ENCODE measurements at places on chromosomes 2 and 18. TPM values are rescaled to one million over a fixed set of nuclear protein-coding genes. Genes with fewer than 3 reads are reported as not detected.
A peak's percentile ranks its signal among the peaks of the same experiment; 100 is the strongest.

- DNase-seq, result no peak
Measured at GRCh38 chr18:45139478-45139877, 458.8 kb downstream of the SETBP1 start.

GRCh38 chr2:236654496-236654895, 84.9 kb downstream of the ACKR3 start:
- DNase-seq, result no peak

GRCh38 chr2:205017912-205018311, 472.6 kb downstream of the PARD3B start:
- DNase-seq, result no peak

The UGT1A3 gene
- not detected for total RNA-seq

The PROM2 gene
- 16.0 TPM for total RNA-seq

- peak; percentile 87 for DNase-seq
Measured at GRCh38 chr2:60463249-60463648, 90.2 kb downstream of the BCL11A start.

GRCh38 chr2:144520756-144521487, 1.0 kb upstream of the ZEB2 start:
- peak; percentile 95 for DNase-seq

The ZNF407 gene
- 4.2 TPM for total RNA-seq

The RGPD3 gene
- 0.45 TPM for total RNA-seq

The UNC80 gene
- 0.25 TPM for total RNA-seq

The CD28 gene
- not detected for total RNA-seq

The ALMS1 gene
- 30.1 TPM for total RNA-seq

GRCh38 chr18:41587976-41588375, 367.1 kb upstream of the PIK3C3 start:
- DNase-seq, result no peak

Data from cardiac muscle cell (in vitro differentiated cells and primary cell).